Liver (tissue), 10 donors: ENCODE measurements at places on chromosomes 7 and 10. TPM values are rescaled to one million over a fixed set of nuclear protein-coding genes. Genes with fewer than 3 reads are reported as not detected.

GRCh38 chr10:60964257-60965235, 20.6 kb upstream of the RHOBTB1 start:
- peak; percentile 51 for DNase-seq

DNA sequence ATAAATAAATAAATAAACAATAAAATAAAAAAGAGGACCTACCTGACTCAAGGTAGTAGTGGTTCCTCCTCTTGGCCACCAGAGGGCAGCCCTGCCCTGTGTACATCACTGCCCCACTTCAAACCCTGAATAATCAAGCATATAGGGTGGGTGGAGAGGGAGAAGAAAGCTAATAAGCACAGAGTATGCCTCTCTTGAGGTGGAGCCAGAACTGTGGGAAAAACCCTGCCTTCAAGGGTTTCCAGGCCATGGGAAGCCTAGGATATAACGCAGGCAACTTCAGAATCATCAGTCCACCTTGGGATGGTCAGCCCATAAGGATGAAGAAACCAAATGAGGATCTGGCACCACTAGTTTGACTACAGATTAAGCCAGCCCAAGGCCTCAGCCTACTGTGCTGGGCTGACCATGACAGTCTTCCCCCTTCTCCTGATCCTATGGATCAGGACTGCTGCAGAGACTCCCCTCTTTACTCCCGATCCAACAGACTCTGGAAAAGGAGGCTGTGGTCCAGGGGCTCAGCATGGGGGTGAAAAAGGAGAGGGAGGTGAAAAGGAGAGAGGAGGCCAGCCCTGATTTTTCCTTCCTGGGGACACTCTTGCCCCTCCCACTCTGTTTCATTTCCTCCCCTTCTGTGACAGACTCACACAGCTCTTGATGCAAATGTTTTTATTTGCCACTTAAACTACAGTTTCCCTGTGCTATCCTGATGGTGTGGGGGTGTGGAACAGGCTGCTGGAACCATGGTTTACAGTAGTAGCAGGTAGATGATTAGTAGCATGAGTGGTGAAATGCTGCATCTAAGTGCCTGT, 10.1 kb downstream of the AVPI1 start:
- no peak for DNase-seq

Gene ARMC3
- polyA plus RNA-seq, result not detected

GRCh38 chr7:106041140-106041717, 70.9 kb downstream of the SYPL1 start:
- peak; percentile 46 for DNase-seq

DNA sequence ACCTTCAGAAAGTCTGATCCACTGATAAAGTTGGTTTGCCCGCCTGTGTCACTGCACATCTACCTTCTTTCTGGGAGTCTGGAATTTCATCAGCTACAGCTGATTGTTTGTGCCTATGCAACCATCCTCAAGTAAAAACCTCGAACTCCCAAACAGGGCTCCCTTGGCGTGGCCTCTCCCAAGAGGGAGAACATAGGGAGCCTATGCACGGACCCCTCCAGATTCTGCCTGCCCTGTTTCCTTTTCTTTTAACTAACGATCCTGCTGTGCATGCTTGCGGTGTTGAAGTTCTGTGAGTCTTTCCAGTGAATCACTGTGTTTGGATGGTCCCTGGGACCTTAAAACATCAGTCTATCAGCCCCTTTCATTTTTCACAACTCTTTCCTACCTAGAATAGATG, 226.9 kb upstream of the SEMA3D start:
- no peak for DNase-seq

DNA sequence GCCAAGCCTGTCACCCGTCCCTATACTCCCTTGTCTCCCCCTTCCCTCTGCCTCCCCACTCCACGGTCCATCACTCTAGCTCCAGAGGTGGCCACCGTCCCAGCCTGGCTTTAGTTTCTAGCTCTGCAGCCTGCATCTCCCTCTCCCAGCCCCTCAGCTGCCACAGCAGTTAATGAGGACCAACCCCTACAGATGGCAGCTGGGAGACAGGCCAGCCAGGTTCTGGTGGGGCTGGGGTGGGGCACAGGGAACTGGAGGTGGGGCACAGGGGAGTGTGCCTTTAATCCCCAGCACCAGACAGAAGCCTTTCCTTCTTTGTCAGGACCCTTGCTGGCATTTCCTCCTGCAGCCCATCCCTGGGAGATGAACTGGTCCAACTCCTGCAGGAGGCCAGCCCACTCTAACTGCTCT, 21.1 kb downstream of the UNC5B start:
- DNase-seq, result no peak

Gene STEAP4
- polyA plus RNA-seq, result 16.9 TPM

DNA sequence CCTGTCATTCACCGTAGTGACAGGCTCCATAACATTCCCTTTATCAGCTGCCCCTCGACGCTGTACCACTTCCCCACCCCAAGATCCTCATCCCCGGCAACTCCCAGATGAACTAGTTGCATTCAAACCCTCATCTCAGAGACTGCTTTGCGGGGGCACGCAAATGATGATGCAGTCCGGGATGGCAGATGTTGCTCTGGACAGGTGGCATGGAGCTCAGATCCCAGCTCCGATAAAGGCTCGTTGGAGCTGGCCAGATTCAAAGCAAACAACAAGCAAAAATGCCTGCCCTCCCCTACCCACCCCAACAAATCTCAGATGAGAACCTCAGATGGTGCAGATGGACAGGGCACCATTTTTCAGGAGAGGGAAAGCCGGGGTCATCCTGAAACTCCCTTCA, 46.7 kb downstream of the CARD11 start:
- no peak for DNase-seq

Gene CDC14C
- not detected for polyA plus RNA-seq

GRCh38 chr10:45581582-45582385, 90.8 kb downstream of the ZFAND4 start:
- no peak for DNase-seq

DNA sequence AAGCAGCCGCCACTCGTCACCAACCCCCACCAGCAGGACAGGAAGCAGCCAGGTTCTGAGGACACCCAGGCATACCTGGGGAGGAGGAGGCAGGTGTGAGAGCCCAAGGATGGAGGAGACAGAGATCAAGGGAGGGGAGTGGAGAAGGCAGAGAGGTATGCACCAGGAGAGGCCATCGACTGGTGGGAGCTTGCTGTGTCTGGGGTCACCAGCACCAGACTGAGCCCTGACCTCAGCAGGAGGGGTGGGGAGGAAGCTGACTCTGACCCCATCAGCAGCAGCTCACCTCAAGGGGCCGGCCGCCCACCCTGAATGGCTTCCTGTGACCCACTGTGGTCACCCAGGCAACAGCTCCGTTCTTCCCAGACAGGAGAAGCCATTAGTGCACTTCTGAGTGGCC, 7.8 kb downstream of the VIPR2 start:
- DNase-seq, result no peak

DNA sequence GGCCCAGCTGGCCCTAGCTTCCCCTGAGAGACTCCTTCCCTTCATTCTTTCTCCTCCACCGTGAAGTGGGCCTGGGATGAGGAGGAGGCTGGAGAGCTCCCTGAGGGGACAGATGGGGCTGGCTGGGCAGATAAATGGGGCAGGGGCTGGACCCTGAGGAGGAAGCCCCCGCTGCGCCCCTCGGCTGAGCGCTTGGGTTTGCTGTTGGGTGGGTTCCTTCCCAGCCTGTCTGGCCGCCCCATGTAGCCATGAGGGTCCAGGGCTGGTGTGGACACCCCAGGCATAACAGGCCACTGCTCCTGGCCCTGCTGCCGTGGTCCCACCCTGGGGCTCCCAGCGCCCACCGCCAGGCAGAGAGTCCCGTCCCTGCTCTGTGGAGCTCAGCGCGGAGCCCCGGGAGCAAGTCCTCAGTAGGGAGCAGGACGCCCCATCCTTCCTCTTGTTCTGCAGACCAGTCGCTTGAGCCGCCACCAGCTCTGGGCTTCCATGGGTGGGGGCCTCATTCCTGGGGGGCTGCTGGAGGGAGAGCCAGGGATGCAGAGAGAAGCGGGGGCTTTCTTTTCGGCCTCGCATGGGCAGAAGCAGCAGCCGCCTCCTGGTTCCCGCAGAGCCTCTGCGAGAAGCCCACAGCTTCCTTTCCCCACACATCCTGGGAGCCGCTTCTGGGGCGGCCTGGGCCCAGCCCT, 266.4 kb upstream of the TCERG1L start:
- peak; percentile 23 for DNase-seq

DNA sequence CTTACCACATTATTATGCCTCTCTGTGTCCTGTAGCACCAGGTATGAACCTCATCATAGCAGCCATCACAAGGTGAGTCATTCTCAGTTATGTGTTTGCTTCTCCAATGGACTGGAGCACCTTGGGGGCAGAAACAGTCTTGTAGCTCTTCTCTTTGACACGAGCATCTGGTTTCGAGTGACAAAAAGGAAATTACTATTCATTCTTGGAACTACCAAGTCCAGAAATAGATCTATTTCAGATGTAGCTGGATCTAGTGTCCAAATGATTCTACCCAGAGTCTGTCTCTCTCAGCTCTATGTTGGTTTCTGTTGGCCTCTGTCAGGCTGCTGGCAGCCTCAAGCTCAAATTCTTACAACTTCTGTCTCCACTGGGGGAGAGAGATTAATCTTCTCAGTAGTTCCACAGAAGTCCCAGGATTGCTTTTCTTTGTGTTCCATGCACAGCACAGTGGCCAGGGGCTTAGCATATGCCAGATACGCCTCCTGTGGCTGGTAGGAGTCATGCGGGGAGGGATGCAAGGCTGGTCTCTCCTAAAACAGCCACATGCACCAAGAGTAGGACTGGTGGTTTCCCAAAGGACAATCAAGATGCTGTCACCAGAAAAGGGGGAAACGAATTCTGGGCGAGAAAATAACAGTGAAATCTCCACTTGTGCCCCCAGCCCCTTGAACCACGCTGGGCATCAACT, 37.2 kb upstream of the PAPSS2 start:
- DNase-seq, result no peak

GRCh38 chr10:120420421-120420820, 36.6 kb upstream of the PLPP4 start:
- no peak for DNase-seq
